ENCODE measurements at places on chromosomes 3 and 15.

GRCh38 chr3:146625186-146625775, 20.1 kb upstream of the PLSCR5 start:
- no peak for DNase-seq

- no peak for DNase-seq
Measured at GRCh38 chr15:61155741-61156700, 73.1 kb downstream of the RORA start.

GRCh38 chr3:42376344-42376798, 34.0 kb downstream of the LYZL4 start:
- DNase-seq = no peak

GRCh38 chr3:133776794-133777438, 28.7 kb upstream of the SRPRB start:
- DNase-seq = no peak

DNA sequence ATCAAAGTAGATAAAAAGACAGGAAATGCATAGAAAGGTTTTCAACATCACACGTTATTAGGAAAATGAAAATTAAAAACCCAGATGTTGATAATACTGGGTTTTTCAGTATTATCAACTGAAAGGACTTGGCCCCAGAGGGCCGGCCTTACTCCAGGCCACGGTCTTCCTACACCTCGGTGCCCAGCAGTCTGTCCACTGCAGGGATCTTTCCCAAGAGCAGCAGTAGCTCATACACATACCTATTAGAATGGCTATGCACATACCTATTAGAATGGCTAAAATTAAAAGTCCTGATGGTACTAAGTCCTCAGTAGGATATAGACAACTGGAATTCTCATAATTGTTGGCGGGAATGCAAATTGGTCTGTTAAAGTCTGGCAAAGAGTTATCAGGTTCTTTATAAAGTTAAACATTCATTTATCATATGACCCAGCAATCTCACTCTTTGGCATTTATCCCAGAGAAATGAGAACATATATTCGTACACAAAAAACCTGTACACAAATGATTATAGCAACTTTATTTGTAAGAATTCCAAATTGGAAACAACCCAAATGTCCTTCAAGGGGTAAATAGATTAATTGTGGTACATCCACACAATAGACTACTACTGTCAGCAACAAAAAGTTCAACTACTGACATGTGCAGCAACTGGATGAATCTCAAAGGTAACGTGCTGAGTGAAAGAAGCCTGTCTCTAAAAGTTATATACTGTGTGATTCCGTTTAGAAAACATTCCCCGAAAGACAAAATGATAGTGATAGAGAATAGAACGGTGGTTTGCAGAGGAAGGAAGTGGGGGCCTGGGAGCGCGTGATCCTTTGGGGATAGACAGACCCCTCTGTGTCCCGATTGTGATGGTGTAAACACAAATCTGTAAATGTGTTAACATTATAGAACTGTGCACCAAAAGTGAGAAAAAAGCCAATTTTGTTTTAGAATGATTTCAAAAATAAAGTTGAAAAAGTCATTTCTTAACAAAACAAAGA, 62.3 kb downstream of the MCTP2 start:
- DNase-seq = no peak

DNA sequence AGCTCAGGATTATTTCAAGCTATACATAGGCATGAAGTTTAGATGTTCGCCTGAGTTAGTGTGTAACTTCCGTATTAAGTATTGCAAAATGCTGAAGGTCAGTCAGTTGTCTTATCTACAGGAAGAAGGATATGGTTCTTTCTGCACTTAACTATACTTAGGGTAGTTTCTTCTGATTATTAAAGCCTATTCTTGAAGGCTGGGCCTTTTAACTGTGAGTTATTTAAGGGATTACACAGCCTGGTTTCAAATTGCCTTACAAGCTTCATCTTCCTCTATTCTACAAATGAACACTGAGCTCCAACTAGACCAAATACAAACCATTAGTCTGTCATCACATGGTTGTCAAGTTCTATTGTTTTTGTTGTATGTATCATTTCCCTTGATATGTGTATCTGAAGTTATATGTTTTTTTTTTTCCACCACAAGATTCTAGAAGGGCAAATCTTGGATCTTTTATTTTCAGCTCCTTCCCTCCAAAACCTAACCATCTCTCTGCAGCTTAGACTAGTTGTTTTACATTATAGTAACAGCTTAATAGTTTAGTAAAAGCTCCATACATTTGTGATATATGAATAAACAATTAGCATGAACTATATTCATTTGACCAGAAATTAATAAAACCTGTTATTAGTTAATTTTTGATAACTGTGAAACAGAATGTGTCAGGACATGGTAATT, 272.9 kb upstream of the KCNMB2 start:
- DNase-seq = no peak

DNA sequence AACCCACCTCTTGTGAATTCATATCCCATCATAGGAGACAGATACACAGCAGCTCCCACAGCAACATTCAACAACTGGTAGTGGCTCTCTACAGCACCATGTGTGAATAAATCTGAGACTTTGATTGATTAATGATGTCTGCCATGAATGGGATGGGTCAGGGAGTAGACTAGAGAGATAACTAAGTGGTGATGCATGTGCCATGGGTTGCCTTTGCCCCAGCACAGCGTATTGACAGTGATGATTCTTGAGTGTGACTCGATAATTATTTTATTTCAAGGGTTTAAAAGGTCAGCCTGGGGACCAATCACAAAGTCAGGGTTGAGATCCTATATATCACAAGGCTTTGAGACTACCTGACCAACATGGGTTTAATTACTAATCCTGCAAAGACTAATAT, 295.9 kb downstream of the PTPRG start:
- no peak for DNase-seq

GRCh38 chr15:89790661-89791060, 14.5 kb downstream of the MESP2 start:
- no peak for DNase-seq

DNA sequence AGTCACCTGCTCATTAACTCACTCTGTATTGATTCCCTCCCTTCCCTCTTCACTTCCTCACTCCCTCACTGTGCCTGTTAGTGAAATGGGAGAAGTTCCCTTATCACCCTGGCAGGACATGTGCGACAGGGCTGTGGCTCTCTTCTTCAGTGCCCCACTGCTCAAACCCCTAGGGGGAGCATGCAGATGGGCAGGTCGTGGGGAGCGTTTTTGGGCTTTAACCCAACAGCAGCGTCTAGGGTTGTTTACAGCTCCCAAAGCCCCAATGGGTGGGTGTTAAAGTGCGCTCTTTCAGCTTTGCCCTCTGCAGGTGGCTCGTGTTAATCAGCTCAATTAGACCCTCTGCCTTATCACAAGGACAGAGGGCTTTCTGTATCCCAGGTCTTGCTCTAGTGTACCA, 447.8 kb upstream of the PROK2 start:
- DNase-seq = no peak

GRCh38 chr3:45417930-45418847, 29.8 kb downstream of the LARS2 start:
- DNase-seq = no peak

GRCh38 chr3:27715863-27716262, 6.3 kb downstream of the EOMES start:
- no peak for DNase-seq

- DNase-seq = no peak
Measured at GRCh38 chr3:31157047-31157694, 262.7 kb upstream of the GADL1 start.

DNA sequence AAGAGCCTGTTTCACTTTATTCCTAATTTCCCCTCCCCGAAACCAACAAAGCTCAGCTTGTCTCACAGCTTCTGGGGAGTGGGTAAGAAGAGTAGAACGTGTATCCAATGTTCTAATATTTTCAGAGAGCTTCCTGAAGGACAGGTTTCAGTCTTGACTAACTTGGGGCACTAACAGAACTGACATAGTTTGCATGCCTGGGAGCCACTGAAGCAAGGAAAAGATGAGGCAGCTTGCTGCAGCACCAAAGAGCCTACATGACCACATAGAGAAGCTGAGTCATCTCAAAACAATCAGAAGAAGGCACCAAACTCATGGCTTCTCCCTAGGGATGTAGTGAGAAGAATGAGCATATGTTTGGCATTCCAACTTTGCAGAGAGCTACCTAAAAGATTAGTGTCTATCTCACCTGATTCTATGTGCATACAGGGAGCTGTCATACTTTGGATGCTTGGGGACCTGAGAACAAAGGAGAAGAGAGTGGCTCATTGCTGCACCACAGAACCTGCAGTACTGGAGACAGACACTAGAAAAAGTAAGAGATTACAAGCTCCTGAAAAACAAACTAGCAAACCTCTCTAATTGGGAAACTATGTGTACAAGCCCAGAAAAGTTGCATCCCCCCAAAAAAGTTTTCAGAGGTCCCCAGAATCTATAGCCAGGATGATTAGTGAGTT, 86.9 kb downstream of the DCLK3 start:
- DNase-seq = no peak

DNA sequence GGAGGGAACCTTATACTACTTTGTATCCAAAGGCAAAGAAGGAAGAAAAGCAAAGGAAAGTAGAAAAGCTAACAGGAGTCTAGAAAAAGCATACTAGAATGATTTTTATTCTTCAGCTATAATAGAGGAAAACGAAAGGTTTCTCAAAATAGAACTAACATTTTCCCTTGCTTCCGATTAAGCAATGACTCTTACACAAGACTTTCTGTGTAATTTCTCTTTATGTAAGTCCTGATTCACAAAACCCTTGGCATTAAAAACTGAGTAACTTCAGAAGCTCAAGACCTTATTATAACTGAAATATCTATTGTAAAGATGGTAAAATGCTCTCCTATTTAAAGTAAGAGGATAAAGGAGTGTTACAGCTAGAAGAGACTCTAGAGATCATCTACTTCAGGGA, 97.4 kb downstream of the DTWD1 start:
- DNase-seq = no peak
